ENCODE measurements at places on chromosomes 1 and 21. TPM values are rescaled to one million over a fixed set of nuclear protein-coding genes. Genes with fewer than 3 reads are reported as not detected.

Gene PRKCZ
- polyA plus RNA-seq: 0.31 TPM

Gene NLRP3
- 2.3 TPM for polyA plus RNA-seq

Gene CIART
- polyA plus RNA-seq: 0.44 TPM

Gene C4BPA
- not detected for polyA plus RNA-seq

Gene CFHR3
- not detected for polyA plus RNA-seq

Gene DPT
- polyA plus RNA-seq: not detected

Gene FMN2
- not detected for polyA plus RNA-seq

Gene CFH
- polyA plus RNA-seq: not detected

Gene TAF1A
- 11.8 TPM for polyA plus RNA-seq

All from GM12878 (cell line).